Stimulated activated CD4-positive, alpha-beta T cell treated with anti-CD3 and anti-CD28 coated beads, TNF-alpha, amount 100 ng/mL, for 1 hour (primary cell): ENCODE measurements at places on chromosomes 3 and 15.

GRCh38 chr3:185488465-185488864 lies 10.4 kb downstream of the TMEM41A start:
- no peak for DNase-seq

DNA sequence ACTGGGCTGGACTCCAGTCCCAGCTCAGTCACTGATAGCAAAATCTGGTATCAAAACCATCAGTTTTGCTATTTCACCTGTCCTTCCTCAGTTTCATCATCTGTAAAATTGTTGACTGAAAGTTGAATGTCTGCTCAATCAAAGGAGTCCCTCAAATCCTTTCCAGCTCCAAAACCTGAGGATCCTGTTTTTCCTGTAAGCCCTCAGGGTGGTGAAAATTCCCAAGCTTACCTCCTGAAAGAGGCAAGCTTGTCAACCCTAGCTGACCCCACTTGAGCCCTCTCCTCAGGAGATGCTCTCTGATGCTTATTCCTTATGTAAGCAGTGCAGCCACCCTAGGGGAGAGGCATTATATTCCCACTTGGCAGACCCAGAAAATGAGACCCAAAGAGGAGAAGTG lies 82.6 kb downstream of the HMG20A start:
- DNase-seq, result no peak

DNA sequence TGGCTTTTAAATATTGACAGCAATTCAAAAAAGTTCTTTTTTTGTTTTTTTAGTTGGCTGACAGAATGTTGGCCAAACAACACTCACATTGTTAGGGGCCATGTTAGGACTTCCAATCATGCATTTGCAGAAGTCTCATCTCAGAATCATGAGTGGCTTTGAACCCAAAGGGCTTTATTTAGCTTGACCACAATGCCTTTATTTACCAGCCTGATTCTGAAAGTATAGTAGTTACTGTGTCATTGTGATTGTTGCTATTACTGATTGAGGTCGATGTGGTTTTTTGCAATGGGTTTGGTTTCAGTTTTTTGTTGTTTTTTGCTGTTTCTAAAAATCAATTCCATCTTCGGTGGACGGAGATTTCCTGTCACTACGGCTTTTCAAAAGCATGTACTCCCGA lies 7.2 kb downstream of the GLDN start:
- no peak for DNase-seq

DNA sequence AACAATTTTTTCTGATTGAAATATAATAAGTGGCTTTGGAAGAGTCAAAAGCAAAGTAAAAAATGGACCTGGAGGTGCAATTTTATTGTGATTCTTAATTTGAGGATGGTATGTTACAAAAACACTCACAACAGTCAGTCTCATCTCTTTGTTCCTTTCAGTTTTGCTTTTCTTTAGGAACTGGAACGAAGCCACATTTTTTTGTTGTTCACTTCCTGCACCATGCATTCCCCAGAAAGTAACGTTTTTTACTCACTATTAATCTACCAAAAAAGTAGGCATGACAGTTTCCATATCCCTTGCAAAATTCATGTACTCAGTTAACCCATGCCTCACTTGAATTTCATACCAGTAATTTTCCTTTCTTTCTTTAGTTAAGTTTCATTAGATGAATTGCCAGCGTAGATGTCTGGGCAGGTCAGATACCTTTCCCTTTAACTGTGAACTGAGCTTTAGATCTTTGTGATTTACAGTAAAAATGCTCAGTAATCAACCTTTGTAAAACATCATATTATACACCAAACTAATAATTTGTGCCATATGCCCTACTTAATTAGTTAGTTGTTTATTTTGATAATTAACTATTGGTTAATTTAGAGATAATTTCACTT lies 384.3 kb downstream of the ROBO1 start:
- DNase-seq, result no peak

GRCh38 chr3:39134305-39134704 lies 19.1 kb downstream of the CSRNP1 start:
- no peak for DNase-seq

DNA sequence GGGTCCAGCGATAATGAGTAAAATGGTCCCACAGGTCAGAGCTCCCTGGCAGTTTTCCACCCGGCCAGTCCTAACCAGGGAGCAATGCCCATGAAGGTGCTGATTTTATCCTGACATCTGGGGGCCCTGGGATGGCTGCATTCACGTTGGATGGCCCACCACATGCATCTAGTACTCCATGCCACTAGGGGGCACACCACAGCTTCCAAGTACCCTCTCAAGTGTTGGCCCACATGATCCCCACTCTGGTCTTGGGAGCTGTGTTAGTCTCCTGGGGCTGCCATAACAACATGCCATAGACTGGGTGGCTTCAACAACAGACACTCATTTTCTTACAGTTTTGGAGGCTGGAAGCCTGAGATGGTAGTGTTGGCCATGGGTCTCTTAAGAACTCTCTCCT lies 225.5 kb downstream of the SLCO3A1 start:
- no peak for DNase-seq

DNA sequence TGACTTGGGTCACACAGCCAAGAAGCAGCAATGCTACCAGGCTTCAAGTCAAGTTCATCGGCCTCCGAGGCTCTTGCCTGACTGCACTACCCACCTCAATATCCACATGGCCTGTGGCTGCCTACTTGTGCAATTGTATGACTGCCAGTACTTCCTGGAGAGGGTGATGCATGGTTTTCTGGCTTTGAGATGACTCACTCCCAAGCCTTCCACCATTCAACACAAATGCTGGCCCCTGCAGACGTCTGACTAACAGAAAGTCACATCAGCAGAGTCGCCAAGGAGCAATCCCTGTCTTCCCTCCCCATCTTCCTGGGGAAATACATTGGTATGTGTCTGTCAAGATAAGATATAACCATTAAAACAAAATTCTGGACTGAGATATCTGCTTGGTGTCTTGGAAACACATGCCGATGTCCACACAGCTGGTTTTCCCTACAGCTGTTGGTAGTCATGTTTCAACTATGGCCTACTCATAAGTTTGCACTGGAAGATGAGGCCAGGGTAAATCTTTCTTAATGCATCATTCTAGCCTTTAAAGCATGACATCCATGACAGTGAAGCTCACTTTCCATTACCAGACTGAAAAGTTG lies 79.6 kb upstream of the SPATA12 start:
- DNase-seq, result no peak

DNA sequence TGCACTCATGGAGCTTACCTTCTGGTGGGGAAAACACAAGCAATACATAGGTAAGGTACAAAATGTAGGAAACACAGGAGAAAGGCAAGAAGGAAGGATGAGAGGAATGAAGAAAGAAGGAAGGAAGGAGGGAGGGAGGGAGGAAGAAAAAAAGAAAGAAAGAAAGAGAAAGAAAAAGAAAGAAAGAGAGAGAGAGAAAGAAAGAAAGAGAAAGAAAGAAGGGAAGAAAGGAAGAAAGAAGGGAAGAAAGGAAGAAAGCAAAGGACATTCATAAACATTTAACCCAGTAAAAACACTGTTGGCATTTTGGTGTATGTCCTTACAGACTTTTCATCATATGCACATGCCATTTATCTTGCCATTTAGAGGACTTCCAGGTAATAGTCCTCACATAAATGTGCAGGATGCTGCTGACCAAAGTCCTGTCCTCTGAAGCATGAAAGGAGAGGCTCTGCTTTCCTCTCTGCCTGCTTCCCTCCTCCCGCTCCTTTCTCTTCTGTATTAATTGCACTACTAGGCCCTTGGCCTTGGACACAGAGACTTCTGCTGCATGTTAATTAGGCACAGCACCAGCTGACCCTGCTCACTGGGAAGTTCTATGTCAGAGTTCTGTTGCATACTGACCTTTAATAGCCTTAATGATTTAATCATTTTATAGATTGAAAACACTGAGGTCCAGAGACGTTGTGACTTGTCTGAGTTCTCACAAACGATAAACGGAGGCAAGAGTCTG lies 29.7 kb upstream of the NDUFB4 start:
- no peak for DNase-seq

- no peak for DNase-seq
Observed at GRCh38 chr3:195806211-195806915, 5.4 kb downstream of the MUC4 start.

- no peak for DNase-seq
Observed at GRCh38 chr3:43176666-43177065, 70.8 kb upstream of the POMGNT2 start.

- DNase-seq, result no peak
Observed at GRCh38 chr3:34837848-34838741, 801.2 kb upstream of the ARPP21 start.

- no peak for DNase-seq
Observed at GRCh38 chr3:162699291-162699690, 1202.7 kb downstream of the OTOL1 start.

DNA sequence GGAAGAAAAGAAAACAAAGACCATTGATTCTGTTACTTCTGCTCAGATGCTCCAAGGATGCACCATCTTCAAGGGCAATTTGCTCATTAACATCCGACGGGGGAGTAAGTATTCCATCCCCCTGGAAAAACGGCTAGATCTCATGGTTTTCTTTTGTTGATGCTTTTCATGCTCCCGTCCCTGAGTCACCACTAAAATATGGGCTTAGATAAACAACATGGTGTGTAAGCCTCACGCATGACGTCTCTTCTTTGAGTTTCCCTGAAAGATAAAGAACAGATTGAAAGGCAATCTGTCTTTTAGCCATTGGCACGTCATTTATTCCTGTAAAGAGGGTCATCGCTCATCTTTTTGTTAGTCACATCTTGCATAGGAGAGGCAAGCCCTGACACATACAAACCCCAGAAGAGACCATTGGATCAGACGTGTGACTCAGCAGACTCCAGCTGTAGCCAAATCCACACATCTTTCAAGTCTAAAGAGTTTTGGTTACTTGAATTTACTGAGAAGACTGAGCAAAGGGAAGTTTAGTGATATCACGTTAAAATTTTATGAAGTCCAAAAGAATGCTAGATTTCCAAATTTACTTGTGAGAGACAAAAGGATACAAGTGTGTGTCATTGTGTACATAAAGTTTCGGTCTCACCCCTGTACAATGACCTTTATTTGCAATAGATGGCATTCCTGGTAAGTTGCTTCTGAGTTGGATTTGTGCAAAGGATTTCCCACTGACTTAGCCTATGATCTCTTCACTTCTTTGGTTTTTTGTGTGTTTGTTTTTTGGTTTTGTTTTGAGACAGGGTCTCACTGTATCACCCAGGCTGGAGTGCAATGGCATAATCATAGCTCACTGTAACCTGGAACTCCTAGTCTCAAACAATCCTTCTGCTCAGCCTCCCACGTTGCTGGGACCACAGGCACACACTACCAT lies 110.5 kb downstream of the PGPEP1L start:
- DNase-seq, result no peak
